Tibial artery (tissue), 4 donors: ENCODE measurements at places on chromosomes 3 and 15.

- no peaks in the 10 kb centered on the region for H3K27me3 ChIP-seq
- H3K4me3 ChIP-seq = no peak overlapping the region
- H3K4me1 ChIP-seq = no peaks in the 10 kb centered on the region
- no peak for DNase-seq
- no peak overlapping the region for H3K27ac ChIP-seq
- no peaks in the 10 kb centered on the region for H3K36me3 ChIP-seq
Observed at GRCh38 chr15:90799639-90800170, 68.7 kb upstream of the FURIN start.

DNA sequence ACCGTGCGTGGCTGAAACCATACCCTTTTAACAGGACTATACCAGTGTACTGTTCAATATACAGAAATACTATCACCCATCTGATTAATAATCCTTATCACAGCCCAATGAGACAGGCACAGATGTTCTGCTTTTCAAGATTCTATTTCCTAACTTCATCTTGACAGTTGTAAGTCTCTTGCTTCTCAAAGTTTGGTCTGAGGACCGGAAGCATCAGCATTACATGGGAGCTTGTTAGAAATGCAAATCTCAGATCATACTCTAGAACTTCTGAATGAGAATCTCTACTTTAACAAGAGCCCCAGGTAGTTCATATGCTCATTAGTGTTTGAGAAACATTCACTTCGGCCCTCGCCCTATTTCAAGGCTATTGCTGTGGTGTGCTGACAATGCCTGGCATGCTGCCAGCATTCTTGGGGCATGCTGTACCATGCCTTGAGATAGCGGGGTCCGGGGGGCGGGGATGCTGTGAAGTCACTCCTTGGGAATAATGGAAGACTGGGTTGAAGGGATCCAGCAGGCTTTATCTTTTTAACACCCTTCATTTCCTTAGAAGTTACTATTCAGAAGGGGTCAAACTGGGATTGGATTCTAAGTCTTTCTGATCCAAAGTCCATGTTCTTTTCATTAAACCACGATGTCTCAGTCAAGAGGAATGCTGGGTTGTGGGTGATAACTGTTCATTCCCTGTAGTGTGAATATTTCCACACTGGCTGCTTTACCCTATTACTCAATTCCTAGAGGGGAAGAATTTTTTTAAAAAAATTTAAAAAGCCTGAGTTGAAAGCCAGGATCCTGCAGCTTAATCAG is 194.7 kb downstream of the LPP start:
- DNase-seq = peak; percentile 78
- H3K4me3 ChIP-seq = no peak overlapping the region
- no peaks in the 10 kb centered on the region for H3K4me1 ChIP-seq
- peak overlapping the region; percentile 68 for H3K27ac ChIP-seq
- H3K36me3 ChIP-seq = no peaks in the 10 kb centered on the region

DNA sequence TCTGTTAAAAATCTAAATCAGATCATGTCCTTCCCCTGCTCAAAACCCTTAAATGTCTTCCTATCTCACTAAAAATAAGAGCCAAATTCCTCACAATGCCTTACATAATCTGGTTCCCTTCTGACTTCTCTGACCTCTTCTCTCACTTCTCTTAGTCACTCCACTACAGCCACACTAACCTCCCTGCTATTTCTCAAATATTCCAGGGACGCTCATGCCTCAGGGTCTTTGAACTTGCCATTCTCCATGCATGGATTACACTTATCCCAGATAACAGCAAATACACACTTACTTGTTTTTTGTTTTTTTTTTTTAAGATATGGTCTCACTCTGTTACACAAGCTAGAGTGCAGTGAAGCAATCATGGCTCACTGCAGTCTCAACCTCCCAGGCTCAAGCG is 8.5 kb downstream of the TP53BP1 start:
- peaks cover 5% of the 10 kb centered on the region for H3K4me1 ChIP-seq
- no peak overlapping the region for H3K27ac ChIP-seq
- H3K4me3 ChIP-seq = no peak overlapping the region
- no peaks in the 10 kb centered on the region for H3K27me3 ChIP-seq
- DNase-seq = no peak

- DNase-seq = no peak
- H3K4me1 ChIP-seq = peaks cover 24% of the 10 kb centered on the region
- no peaks in the 10 kb centered on the region for H3K27me3 ChIP-seq
- H3K36me3 ChIP-seq = peaks cover 5% of the 10 kb centered on the region
Observed at GRCh38 chr15:72785432-72785831, 1.9 kb upstream of the ADPGK start.

DNA sequence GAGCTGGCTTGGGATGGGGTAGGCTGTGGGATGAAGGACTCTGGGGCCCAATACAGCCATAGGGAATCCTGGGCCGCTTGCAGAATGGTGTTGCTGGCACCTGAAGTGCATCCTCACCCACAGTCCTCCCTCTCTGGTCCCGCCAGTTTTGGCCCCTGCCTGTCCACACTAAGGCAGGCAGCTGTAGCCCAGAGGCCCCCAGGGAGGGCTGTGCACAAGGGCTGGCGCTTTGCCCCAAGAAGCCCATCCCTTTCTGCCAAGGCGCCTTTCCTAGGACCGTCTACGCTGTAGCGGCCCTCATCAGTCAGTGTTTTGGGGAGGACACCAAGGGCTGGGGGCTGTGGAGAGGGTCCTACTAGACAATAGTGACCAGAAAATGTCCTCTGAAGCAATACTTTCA is 116.2 kb upstream of the ABHD17C start:
- no peaks in the 10 kb centered on the region for H3K4me1 ChIP-seq
- no peak overlapping the region for H3K4me3 ChIP-seq
- H3K27ac ChIP-seq = no peak overlapping the region
- H3K27me3 ChIP-seq = no peaks in the 10 kb centered on the region
- H3K36me3 ChIP-seq = peaks cover 34% of the 10 kb centered on the region

DNA sequence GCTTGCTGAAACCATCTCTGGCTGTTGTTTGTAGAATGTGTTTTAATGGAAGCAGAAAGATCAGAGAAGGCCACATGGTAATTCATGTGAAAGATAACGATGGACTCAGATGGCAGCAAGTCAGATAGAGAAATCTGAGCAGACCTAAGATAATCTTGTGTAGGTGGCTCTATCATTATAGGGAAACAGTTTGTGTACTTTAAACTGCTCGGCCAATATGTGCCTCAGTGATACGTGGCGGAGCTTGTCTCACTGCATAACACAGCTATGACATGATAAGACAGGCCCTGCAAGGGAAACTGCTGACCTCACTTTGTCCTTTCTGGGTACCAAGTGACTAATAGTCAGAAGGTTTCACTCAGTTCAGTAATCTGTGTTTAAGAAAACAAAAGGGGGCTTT is 51.0 kb downstream of the MME start:
- H3K4me3 ChIP-seq = no peak overlapping the region
- no peak for DNase-seq
- H3K4me1 ChIP-seq = no peaks in the 10 kb centered on the region
- H3K27me3 ChIP-seq = no peaks in the 10 kb centered on the region
- no peaks in the 10 kb centered on the region for H3K36me3 ChIP-seq
- H3K27ac ChIP-seq = no peak overlapping the region

DNA sequence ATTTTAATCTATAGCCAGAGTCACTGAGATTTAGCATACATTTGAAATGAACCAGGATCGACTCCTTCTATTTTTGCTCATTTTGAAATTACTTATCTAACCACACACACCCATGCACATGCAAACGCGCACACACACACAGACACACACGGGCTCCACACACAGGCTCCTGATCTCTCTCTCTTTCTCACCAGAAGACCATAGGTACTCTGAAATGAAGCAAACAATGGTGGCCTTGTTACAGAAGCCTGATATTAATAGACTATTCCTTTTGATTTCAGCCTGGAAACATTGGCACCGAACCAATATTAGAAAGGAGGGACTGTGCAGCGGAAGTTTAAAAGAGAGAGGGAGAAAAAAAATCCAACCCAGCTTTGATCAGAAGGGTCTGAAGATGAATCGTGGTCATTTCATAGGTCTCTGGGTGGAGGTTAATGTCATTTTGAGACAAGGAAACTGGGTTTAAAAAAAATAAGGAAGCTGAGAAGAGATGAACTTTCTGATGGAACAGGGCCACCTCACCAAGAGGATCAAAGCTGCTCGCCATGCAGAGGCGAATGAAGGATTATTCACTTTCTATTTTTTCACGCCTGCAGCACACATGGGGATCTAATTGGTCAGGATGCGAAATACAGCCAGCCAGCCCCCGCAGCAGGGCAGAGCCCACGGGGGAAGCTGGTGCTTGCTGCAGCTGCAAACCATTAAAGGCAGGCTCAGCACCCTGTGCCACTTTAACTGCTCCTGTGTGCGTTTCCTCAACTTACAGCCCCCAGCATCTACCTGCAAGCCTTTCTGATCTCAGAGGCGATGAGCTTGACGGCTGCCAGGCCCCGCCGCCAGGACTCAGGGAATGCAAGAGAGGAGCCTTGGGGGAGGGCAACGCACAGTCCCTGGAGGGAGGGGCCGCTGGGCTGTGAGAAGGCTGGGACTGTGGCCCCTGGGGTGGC is 88.8 kb downstream of the HES1 start:
- H3K4me1 ChIP-seq = no peaks in the 10 kb centered on the region
- H3K36me3 ChIP-seq = no peaks in the 10 kb centered on the region
- H3K4me3 ChIP-seq = no peak overlapping the region
- DNase-seq = no peak
- peaks cover 60% of the 10 kb centered on the region for H3K27me3 ChIP-seq

- H3K4me1 ChIP-seq = no peaks in the 10 kb centered on the region
- no peak overlapping the region for H3K4me3 ChIP-seq
- no peaks in the 10 kb centered on the region for H3K27me3 ChIP-seq
- no peak overlapping the region for H3K27ac ChIP-seq
- DNase-seq = no peak
Observed at GRCh38 chr15:26702381-26702780, 70.5 kb downstream of the GABRB3 start.

- DNase-seq = no peak
- H3K4me1 ChIP-seq = peaks cover 13% of the 10 kb centered on the region
- H3K36me3 ChIP-seq = no peaks in the 10 kb centered on the region
- H3K27me3 ChIP-seq = no peaks in the 10 kb centered on the region
- no peak overlapping the region for H3K4me3 ChIP-seq
Observed at GRCh38 chr15:70470556-70471191, 292.7 kb downstream of the UACA start.

DNA sequence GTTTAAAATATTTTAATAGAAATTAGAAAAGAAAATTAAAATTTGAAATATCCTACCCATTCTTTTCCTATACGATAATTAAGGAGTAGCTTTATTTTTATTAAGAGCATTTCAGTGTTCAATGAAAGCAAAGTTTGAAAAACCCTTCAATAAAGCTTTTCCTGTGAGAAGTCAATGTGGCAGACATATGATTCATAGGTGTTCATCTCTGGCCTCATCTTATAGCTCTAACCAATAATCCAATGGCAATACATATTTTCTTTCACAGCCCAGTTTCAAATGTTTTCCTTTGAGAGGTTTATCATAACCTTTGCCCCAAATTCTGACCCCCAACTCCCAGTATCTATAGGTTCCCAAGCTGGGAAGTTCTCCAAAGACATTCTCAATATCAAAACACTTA is 8.3 kb downstream of the KPNA1 start:
- H3K27me3 ChIP-seq = no peaks in the 10 kb centered on the region
- DNase-seq = no peak
- H3K27ac ChIP-seq = no peak overlapping the region

GRCh38 chr3:105385819-105386508 is 19.3 kb downstream of the ALCAM start:
- H3K27me3 ChIP-seq = no peaks in the 10 kb centered on the region
- no peaks in the 10 kb centered on the region for H3K4me1 ChIP-seq
- DNase-seq = no peak
- no peak overlapping the region for H3K4me3 ChIP-seq

DNA sequence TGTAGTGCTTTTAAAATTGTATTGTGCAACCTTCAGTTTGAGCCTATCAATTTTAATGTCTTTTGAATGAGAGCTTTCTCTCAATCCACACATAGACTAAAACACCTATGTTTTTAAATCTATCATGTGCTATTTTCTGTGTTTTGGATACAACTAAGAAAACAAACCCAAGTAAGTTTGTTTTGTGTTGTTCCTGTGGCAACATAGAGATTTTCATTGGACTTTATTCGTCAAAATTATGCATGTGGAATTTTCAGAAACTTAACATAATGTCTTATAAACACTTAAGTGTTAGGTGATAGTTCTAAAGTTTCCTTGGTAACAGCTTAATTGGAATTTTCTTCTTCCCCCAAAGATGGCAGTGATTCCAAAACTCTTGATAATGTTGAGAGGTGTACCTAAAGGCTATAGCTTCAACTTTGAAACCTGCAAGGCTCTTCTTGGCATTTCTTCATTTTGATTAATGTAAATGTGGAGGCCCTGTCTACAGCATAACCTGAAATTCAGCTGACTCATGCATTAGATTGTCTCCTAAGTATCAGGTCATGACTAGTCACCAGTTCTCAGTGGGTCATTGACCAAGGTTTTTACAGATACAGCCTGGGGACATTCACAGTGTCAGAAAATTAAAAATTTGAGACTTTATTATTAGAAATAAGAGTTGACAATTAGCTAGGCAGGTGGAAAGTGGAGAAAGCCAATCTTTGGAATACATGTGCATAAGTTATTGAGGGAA is 44.4 kb downstream of the COL6A5 start:
- no peaks in the 10 kb centered on the region for H3K27me3 ChIP-seq
- no peak overlapping the region for H3K4me3 ChIP-seq
- H3K27ac ChIP-seq = no peak overlapping the region
- no peaks in the 10 kb centered on the region for H3K4me1 ChIP-seq

DNA sequence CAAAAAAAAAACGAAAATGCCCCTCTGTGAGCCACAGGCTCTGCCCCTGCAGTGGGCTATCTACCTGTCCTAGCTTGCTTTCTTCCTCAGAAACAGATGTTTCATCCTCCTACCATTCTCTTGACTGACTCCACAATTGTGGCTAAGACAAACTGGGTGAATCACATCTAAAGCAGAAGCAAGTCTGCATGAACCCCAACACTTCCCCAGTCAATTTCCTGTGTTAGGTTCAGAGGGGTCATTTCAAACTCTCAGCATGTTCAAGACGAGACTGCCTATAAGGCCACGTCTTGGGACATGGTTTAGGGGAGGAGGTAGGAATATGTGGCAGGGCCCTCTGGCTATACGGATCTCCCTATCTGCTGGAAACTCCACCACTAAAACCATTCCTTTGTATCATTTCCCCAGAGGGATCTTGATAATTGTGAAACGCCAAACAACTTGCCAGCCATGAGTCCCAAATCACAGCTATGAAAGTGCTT is 28.6 kb upstream of the ANKDD1A start:
- DNase-seq = no peak
- H3K36me3 ChIP-seq = no peaks in the 10 kb centered on the region
- no peak overlapping the region for H3K4me3 ChIP-seq
- no peaks in the 10 kb centered on the region for H3K27me3 ChIP-seq

DNA sequence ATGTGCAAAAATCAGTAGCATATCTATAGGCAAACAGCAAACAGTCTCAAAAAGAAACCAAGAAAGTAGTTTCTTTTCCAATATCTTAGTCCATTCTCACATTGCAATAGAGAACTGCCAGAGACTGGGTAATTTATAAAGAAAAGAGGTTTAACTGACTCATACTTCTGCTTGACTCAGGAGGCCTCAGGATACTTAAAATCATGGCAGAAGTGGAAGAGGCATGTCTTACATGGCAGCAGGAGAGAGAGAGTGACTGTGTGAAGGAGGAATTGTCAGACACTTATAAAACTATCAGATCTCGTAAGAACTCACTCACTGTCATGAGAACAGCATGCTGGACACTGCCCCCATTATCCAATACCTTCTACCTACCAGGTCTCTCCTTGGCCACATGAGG is 327.9 kb upstream of the EPHA3 start:
- no peak overlapping the region for H3K4me3 ChIP-seq
- H3K36me3 ChIP-seq = no peaks in the 10 kb centered on the region
- H3K27ac ChIP-seq = no peak overlapping the region
- no peaks in the 10 kb centered on the region for H3K4me1 ChIP-seq
- no peaks in the 10 kb centered on the region for H3K27me3 ChIP-seq
- DNase-seq = no peak
